ENCODE measurements at places on chromosomes 5 and 9.
A peak's percentile ranks its signal among the peaks of the same experiment; 100 is the strongest.

GRCh38 chr5:147400126-147400809 lies 109.6 kb downstream of the DPYSL3 start:
- DNase-seq: no peak

- DNase-seq: no peak
Observed at GRCh38 chr5:34832568-34832967, 6.4 kb upstream of the TTC23L start.

GRCh38 chr9:98220911-98221310 lies 28.5 kb upstream of the CORO2A start:
- DNase-seq: no peak

GRCh38 chr9:2934241-2934650 lies 90.4 kb upstream of the PUM3 start:
- no peak for DNase-seq

- DNase-seq: no peak
Observed at GRCh38 chr5:14025569-14026286, 81.2 kb upstream of the DNAH5 start.

GRCh38 chr9:101586651-101587050 lies 8.1 kb downstream of the PPP3R2 start:
- peak; percentile 11 for DNase-seq

GRCh38 chr5:40842351-40842750 lies 1.2 kb downstream of the CARD6 start:
- DNase-seq: no peak
